ENCODE measurements at places on chromosomes 16 and 17.

- DNase-seq, result no peak
Measured at GRCh38 chr17:74271901-74272561, 2.0 kb upstream of the DNAI2 start.

DNA sequence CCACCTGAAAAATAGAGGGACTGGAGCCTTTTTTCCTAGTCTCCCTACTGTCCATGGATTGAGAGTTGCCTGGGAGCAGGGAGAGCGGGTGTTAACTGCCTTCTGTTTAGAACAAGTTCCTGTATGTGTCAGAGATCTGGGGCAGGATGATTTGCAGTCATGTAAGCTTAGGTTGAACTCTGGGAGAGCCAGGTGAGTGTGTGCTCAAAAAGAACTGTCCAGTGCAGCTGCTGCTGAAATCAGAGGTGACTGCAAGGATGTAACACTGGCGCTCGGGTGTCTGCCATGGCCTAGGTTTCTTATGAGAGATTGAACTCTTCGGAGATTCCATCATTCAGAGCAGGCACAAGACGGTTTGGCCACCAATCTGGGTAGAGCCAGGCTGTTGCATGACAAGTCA, 432.5 kb downstream of the CDH13 start:
- no peak for DNase-seq

GRCh38 chr16:9438991-9439390, 347.5 kb downstream of the HAPSTR1 start:
- DNase-seq, result no peak

GRCh38 chr17:4576729-4577322, 7.5 kb upstream of the SMTNL2 start:
- DNase-seq, result no peak

DNA sequence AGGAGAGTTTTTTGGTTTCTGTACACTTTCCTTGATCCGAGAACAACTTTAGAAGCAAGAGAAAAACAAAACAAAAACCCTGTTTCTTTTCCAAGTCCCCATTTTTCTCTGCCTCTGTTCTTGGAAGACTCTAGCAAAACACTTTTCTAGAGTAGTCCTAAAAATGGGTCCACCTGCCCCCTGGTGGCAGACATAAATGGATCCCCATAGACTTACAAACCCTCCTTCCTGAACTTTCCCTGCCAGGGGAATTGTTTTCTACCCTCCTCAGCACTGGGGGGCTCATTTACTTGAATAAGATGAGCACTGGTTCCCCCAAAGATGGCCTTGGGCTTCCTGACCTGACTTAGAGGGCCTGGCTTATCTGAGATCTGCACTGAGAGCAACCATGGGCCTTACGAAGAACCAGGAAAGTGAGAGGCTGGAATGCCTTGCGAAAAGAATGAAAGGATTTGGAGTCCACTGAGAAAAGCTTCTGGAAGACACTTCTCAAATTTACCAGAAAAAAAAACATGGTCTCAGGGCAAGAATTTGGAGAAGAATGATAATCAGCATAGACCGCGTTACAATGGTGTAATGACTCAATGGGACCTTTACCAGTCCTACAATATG, 48.0 kb upstream of the CDYL2 start:
- no peak for DNase-seq

DNA sequence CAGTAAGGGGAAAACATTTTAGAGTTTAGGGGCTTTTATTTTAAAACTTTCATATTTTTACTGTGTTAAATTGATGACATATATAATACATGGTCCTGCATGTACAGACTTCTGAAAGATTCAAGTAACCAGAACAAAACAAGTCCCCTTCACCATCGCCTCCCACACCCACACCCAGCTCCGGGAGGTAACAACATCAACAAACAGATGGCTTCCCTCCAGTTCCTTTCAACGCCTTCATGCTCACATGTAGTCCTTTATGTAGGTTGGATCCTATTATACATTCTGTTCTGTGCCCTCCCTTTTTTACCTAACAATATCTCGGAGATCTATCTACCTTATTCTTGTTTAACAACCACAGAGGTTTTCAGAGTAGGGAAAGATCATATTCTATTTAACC, 30.5 kb downstream of the GINS3 start:
- no peak for DNase-seq

DNA sequence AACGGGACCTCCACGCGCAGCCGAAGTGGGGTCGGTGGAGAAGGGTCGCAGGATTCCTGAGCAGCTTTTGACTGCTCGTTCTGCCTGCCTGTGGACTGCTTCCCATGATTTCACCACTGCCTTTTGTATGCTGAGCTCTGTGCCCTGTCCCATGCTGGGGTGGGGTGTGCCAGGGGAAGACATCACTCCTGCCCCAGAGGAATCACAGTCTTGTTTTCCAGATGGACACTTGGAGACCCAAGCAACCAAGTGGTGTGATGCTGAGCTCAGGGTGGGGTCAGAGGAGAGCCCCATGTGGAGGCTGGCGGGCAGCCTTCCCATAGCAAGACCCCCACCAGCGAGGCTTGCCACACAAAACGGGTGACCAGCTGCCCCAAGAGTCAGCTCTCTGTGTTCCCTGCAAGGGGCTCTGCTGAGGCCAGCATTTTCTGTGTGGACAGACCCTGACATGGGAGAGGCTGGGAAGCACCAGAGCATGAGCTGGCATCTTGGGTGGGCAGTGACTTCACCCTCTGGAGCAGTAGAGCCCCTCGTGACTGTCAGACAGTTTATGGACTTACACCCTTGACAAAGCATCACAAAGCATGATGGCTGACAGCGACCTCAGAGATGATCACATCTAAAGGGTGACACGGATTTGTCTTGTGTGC, 111.9 kb downstream of the GNAO1 start:
- no peak for DNase-seq

DNA sequence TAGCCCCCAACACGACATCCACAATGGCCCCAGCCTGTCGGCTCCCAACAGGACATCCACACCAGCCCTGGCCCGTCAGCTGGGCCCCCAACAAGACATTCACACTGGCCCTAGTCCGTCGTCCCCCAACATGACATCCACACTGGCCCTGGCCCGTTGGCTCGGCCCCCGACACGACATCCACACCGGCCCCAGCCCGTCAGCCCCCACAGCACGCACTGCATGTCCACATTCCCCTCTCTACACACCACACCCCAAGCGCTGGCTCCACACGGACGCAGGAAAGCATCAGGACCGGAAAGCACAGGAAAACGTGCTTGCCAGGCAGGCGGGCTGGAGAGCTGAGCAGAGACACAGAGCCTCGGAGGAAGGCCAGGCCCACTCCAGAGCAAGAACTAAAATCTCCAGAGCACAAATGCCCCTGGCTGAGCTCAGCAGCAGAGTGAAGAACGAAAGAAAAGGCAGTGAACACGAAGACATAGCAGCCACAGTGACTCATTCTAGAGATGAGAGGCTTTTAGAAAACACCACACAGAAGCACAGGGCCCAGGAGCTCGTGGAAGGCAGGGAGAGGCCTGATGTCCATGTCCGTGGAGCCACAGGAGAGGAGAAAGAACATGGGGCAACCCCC, 50.6 kb downstream of the LMF1 start:
- no peak for DNase-seq

DNA sequence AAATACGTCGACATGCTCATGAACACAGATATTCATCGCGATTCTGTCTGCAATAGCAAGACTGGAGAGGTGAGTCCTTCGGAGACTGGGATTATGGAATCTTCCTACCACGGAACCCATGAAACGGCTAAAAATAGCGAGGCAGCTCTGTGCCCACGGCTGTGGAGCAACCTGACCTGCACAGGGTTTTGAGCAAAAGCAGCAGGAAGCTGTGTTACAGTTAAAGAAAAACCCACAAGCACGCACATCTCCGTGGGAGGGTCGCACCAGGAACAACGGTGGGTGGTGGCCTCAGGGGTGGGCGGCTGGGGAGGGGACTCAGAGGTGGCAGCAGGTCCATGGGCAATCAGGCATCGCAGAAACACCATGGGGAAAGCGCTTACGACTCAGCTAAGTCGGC, 24.8 kb downstream of the SLC38A10 start:
- DNase-seq, result no peak

- DNase-seq, result no peak
Measured at GRCh38 chr17:5841862-5842261, 228.3 kb upstream of the WSCD1 start.

DNA sequence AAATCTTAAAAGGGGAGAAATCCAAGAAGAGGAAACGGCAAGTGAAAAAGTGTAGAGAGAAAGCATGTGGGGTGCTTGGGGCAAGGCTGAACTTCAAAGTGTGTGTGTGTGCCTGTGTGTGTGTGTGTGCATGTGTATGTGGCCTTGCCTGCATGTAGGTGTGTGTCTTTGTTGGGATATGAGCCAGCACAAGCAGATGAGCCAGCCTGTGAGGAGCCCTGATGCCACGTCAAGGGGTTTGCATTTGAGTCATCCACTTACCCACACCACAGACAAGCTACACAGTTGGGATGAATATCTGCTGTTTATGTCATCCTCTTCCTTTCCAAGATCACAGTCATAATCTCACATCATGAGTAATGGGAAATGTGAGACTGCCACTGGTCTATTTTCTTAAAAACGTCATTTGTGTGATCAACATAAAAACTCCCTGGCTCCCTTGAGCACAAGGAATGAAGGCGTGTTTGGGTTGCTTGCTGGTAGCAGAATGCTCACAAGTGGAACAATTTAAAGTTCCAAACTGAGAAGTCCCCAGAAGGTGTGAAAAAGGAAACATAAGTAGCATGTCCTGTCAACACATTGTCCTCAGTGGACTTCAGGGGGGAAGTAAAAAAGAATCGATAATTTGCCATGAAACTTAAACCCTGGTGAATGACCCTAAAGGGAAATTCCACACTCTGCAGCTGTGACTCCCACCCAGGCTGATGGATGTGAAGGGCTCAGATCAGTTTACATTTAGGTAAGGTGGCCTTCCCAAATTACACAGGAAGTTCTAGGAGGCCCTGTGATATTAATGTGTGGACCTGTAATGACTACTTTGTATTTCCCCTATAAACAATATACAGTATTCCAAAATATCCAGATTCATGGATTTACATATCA, 14.7 kb downstream of the KCTD19 start:
- DNase-seq, result no peak

DNA sequence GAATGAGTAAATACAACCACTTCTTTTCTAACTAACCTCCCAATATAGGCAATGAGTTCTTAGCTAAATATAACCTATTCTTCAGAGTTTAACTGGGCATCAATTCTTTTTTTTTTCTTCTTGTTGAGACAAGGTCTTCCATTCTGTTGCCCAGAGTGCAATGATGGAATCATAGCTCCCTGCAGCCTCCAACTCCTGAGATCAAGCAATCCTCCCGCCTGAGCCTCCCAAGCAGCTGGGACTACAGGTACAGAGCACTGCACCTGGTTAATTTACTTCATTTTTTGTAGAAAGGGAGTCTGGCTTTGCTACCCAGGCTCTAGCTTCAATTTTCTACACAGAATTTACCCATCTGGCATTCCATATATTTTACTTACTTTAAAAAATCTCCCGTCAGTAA, 1.1 kb downstream of the METTL16 start:
- no peak for DNase-seq

- no peak for DNase-seq
Measured at GRCh38 chr16:50121278-50121677, 31.8 kb upstream of the TENT4B start.

DNA sequence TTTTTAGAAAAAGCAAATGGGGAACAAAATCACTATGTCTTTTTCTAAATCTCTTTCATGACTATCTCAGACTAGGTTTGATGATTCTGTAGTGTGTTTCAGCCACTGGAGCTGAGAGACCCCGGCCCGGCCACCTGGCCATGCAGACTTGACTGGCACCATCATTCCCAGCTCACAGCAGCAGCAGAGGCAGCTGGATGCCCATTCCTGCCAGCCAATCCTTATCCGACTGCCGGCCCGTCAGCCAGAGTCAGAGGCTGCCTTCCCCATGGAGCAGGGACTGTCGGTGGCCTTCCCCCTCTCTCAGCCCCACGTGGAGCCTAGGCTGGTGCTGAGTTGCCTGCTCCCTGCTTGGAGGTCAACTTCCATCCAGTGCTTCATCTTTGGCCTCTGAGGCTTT, 56.0 kb upstream of the WSB1 start:
- no peak for DNase-seq

GRCh38 chr17:73420897-73421296, 109.1 kb upstream of the CDC42EP4 start:
- DNase-seq, result no peak

- DNase-seq, result no peak
Measured at GRCh38 chr16:79885320-79885719, 284.8 kb upstream of the MAF start.

- no peak for DNase-seq
Measured at GRCh38 chr16:72894293-72895151, 153.4 kb downstream of the ZFHX3 start.

GRCh38 chr16:88482630-88483391, 29.7 kb downstream of the ZFPM1 start:
- DNase-seq, result no peak

DNA sequence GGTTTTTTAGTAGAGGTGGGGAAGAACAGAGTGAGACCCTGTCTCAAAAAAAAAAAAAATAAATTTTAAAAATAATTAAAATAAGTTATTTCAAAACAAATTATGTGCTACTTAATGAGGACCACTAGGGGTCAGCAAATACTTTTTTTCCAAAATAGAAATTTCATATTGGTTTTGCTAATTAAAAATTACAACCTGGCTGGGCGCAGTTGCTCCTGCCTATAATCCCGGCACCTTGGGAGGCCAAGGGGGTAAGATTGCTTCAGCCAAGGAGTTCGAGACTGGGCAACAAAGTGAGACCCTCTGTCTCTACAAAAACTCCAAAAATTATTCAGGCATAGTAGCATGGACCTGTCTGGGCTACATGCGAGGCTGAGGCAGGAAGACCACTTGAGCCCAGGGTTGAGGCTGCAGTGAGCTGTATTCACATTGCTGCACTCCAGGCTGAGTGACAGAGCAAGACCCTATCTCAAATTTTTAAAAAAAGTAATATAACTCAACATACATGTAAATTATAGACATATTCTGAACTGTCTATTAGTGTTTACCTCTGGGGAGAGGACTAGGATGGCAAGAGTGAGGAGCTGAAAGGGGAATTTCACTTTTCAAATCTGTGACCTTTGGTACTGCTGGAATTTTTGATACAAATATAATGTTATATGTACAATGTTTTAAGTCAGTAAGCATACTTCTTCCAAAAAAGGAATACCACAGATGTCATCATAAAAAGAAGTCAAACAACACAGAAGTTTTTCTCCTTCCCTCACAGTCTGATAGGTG, 8.1 kb downstream of the MEIOB start:
- no peak for DNase-seq

DNA sequence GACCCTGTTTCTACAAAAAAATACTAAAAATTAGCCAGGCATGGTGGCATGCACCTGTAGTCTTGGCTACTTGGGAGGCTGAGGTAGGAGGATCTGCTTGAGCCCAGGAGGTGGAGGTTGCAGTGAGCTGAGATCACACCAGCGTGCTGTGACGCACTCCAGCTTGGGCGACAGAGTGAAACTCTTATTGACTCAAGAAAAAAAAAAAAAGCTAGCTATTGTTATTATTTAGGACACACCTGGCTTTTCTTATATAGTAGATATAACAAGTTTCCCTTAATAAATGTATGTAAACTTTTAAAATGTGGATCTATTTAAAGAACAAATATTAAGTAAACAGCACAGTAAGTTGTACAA, 1.8 kb downstream of the RABEP2 start:
- DNase-seq, result no peak

Data from NCI-H2227 treated with DMSO at 0.1 percent for 48 hours (cell line).